Gastrocnemius medialis (tissue), 4 donors: ENCODE measurements at places on chromosomes 7 and 10. TPM values are rescaled to one million over a fixed set of nuclear protein-coding genes. Genes with fewer than 3 reads are reported as not detected.

DNA sequence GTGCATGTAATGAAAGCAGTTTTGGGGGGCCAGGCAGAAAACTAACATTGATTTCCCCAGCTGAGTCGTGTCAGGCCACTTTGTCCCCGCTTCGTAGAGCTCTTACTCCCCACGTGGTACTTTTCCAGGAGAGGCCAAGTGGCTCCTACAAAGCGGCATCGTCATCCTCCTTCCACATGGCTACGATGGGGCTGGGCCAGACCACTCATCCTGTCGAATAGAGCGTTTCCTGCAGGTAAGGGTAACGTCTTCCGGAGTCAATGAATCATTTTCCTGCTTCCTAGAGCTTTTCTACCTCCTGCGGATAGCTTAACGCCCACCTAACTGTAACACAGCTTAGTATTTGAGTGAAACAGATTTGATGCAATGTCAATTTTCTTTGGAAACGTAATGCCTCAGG is 21.7 kb upstream of the SEC61A2 start:
- no peak for DNase-seq
- H3K27ac ChIP-seq = no peak overlapping the region
- no peaks in the 10 kb centered on the region for H3K27me3 ChIP-seq
- no peaks in the 10 kb centered on the region for H3K4me1 ChIP-seq
- H3K4me3 ChIP-seq = no peak overlapping the region

Gene HABP2
- total RNA-seq = not detected

Gene PTPRZ1
- not detected for total RNA-seq

Gene EIF3B
- total RNA-seq = 189 TPM

GRCh38 chr10:102511583-102512274 is 8.0 kb downstream of the SUFU start:
- no peak for DNase-seq
- H3K4me3 ChIP-seq = no peak overlapping the region
- H3K27ac ChIP-seq = no peak overlapping the region
- no peaks in the 10 kb centered on the region for H3K36me3 ChIP-seq

DNA sequence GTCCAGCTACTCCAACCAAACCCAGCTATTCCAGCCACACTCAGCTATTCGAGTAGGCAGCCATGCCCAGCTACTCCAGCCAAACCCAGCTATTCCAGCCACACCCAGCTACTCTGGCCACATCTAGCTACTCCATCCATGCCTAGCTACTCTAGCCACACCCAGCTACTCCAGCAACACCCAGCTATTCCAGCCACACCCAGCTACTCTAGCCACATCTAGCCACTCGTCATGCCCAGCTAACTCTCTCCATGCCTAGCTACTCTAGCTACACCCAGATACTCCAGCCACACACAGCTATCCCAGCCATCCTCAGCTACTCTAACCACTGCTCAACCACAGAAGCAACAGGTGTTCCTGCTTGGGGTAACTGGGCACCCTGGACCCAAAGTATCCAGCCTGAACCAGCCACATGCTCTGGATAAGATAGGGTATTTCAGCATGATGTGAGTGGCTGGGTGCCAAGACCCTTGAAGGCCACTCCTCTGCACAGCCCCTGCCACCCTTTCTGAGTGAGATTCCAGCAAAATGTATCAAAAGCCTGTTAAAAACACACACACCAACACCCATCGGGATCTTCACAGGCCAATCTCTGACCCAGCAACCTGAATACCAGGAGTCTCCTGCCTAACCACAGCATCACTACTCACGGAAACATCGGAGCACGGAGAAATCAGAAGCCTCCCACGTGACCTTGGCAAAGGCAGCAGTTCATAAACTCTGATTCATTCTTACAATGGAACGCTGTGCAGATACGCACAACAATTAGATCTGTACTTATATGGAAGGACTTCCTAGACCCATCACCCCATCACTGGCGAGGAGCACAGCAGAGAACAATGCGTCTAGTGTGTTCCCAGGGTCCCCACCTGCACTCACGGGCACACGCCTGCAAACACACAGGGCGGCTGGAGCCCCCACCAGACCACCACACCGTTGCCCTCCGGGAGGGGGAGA is 51.8 kb upstream of the DNAAF5 start:
- no peak for DNase-seq
- H3K4me3 ChIP-seq = no peak overlapping the region

Gene C10orf105
- not detected for total RNA-seq

DNA sequence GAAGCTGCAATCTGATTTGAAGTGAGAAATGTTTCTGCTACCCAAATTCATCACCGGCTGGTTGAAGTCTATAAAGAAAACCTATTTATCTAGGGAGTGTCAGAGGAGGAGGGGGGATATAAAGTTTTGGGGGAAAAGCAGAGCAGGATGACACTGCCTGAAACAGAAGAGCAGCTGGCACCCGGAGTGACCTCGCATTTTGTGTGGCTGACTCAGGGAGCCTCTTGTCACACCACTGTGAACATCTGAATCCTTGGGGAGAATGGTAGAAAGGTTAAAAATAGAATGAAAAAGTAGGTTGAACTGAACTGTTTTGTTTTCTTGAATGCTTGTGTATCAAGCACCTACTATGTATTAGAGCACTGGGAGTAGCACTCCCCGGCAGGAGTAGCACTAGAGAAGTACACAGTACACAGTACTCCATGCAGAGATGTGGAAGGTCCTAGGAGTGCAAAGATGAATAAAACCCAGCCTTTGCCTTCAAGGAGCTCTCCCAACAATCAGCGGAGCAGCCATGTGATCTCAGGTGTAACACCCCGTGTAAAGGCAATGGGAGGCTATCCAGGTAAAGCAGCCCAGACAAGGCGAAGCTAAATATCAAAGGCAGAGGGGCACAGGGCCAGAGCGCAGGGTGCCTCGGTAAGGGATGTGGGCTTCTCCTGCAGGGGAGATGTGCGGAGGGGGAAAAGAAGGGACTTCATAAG is 13.5 kb downstream of the CRTAC1 start:
- DNase-seq = no peak
- H3K27ac ChIP-seq = no peak overlapping the region
- H3K36me3 ChIP-seq = no peaks in the 10 kb centered on the region

- no peak overlapping the region for H3K4me3 ChIP-seq
- no peaks in the 10 kb centered on the region for H3K4me1 ChIP-seq
- no peaks in the 10 kb centered on the region for H3K27me3 ChIP-seq
- H3K36me3 ChIP-seq = no peaks in the 10 kb centered on the region
Observed at GRCh38 chr10:126014309-126014708, 117.9 kb downstream of the FANK1 start.
